Airway epithelial cell (primary cell): ENCODE measurements at places on chromosomes 3 and 15. TPM values are rescaled to one million over a fixed set of nuclear protein-coding genes. Genes with fewer than 3 reads are reported as not detected.

Gene KBTBD13
- total RNA-seq, result not detected in 2 replicates

Gene FGF7
- total RNA-seq, result 0.14 TPM in 2 replicates

Gene ICE2
- 11.8 and 16.5 TPM in 2 replicates for total RNA-seq

Gene ACP3
- total RNA-seq, result 3.6 and 4.4 TPM in 2 replicates

Gene KY
- not detected in 2 replicates for total RNA-seq

Gene THSD4
- total RNA-seq, result 9.8 and 12.4 TPM in 2 replicates

Gene CYP1A2
- not detected in 2 replicates for total RNA-seq

Gene KLHDC8B
- 36.3 and 42.4 TPM in 2 replicates for total RNA-seq

Gene ADCY5
- total RNA-seq, result not detected in 2 replicates

Gene AMOTL2
- 50.8 and 65.5 TPM in 2 replicates for total RNA-seq

Gene ALCAM
- total RNA-seq, result 83.1 and 114 TPM in 2 replicates

Gene GPR87
- total RNA-seq, result 69.9 and 74.1 TPM in 2 replicates

Gene PRICKLE2
- 5.7 and 9.2 TPM in 2 replicates for total RNA-seq

Gene TJP1
- 46.3 and 64.3 TPM in 2 replicates for total RNA-seq

Gene ADIPOQ
- not detected in 2 replicates for total RNA-seq

Gene ACKR4
- total RNA-seq, result 0.19 TPM in 1 of 2 replicates, not detected in the other

Gene CKMT1A
- 195 and 240 TPM in 2 replicates for total RNA-seq

Gene CCNB2
- total RNA-seq, result 61.9 and 64.3 TPM in 2 replicates

Gene CCDC80
- total RNA-seq, result 8.6 and 14.0 TPM in 2 replicates

Gene ZNF619
- 2.3 and 3.7 TPM in 2 replicates for total RNA-seq

Gene CLSTN2
- total RNA-seq, result under 0.01 TPM in 1 of 2 replicates, not detected in the other

Gene GOLGA8M
- total RNA-seq, result not detected in 2 replicates

Gene DAZL
- total RNA-seq, result not detected in 2 replicates

Gene ATP2B2
- total RNA-seq, result not detected in 2 replicates

Gene AADACL2
- total RNA-seq, result not detected in 2 replicates

Gene GREM1
- total RNA-seq, result 0.23 and 0.92 TPM in 2 replicates

Gene ILDR1
- 1.7 and 1.9 TPM in 2 replicates for total RNA-seq

Gene SLC24A5
- total RNA-seq, result not detected in 2 replicates

Gene RASGRF1
- total RNA-seq, result not detected in 2 replicates

Gene AGBL1
- total RNA-seq, result not detected in 2 replicates

Gene LRRIQ4
- not detected in 2 replicates for total RNA-seq

Gene HYAL1
- 29.3 and 29.6 TPM in 2 replicates for total RNA-seq

Gene DTX3L
- 5.2 and 7.5 TPM in 2 replicates for total RNA-seq

Gene SH3GL3
- total RNA-seq, result 0.60 and 1.7 TPM in 2 replicates

Gene GPR62
- 0.23 TPM in 1 of 2 replicates, not detected in the other for total RNA-seq

Gene WNT7A
- 12.5 and 16.9 TPM in 2 replicates for total RNA-seq
